ENCODE measurements at places on chromosomes 6 and 20.

GRCh38 chr20:57381596-57382503, 9.3 kb upstream of the RBM38 start:
- peak; percentile 84 for DNase-seq

GRCh38 chr6:159089443-159089842, 44.7 kb upstream of the TAGAP start:
- no peak for DNase-seq

GRCh38 chr6:44265007-44265721, at the start of gene NFKBIE:
Gene NFKBIE (minus strand): TSS chr6:44265551. CDS start chr6:44265346, 205 bp downstream.
- peak; percentile 95 for DNase-seq

DNA sequence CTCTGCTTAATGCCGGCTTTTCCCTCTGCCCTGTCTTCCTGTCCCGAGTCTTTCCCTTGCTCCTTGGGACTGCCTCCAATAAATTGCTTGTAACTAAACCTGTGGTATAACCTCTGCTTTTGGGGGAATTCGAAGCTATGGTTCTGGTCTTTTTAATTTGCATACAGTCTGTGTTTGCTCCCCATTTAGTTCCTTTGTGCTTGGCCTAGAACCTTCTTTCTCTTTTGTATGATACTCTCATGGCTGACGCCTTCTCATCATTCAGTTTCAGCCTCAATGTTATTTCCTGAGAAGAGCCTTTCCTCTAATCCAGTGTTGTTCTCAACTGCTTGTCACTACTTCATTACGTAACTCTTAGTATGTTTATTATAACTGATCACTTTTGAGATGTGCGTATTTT, 248.0 kb downstream of the PHF3 start:
- DNase-seq = no peak

DNA sequence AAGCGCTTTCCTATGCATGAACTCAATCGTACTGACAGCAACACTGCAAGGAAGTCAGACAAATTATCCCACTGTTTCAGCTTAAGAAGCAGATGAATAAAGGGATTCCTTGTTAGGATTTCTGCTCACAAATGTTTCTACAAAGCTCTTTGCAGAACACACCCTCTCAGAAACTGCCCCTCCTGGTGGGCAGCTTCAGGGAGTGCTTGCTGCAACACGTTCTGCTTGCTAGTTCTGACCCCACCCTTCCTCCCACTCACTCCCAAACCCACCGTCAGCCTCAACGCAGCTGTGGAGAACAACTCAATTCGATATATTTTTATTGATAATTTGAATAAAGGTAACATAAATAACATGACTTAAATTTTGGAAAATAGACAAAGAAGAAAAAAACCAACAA, 250.8 kb upstream of the PRDM1 start:
- DNase-seq = no peak

- DNase-seq = peak; percentile 69
Observed at GRCh38 chr6:26197933-26198721, 110.9 kb downstream of the HFE start.

DNA sequence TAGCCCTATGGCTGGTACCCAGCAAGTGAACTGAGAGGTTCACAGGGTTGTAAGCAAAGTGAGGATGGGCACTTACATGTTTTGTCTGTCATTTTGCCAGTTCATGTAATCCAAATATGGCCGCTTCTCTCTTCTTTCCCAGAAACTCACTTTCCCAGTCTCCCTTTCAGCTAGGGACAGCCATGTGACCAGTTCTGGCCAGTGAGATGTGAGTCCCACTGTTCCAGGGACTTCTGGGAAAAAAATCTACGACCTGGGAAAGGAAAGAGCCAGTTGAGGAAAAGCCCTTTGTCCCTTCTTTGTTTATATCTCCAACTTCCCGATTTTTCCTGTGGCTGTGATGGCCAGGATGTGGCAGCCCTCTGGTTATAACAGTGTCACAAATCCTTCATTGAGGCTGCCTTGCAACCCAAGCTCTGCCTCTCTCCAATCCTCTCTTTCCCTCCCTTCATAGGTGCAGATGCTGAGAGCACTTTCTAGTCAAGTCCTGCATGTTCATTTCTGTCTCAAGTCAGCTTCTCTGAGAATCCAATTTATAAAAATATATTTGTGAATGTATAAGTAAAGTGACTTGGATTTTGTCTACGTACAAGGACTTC, 148.6 kb upstream of the ZFP64 start:
- no peak for DNase-seq

GRCh38 chr6:14371530-14371929, 254.0 kb downstream of the CD83 start:
- DNase-seq = no peak

DNA sequence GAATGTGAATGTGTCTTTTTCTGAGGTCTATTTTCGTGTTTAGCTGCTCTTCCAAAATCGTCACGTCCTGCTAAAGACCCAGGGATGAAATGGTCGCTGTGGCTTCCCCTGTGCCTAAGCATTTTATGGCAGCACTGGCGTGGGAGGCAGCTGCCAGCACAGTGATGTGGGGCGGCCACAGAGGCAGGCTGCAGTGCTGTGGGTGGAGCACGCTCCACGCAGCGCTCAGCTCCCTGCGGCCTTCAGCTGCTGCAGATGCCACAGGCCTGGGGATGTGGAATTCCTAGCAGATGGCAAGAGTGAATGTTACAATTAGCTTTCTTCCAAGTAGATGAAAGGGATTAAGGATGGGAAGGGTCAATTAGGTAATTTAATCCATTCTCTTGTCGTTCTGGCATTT, 242.6 kb downstream of the SMOC2 start:
- no peak for DNase-seq
